ENCODE measurements at places on chromosomes 1 and 21.

DNA sequence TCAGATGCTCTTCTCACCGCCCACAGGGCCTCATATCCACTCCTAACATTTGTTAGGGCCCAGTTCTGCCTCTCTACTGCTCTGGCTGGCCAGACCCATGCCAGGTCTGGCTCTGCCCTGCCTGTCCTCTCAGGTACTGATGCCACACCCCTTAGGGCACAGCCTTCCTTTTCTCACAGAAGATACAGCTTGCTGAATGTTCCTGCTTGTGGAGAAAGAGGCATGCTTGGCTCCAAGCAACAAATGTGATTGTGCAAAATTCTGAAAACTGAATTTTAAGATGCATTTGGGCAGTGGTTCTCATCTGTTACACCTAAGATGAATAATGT, 178.1 kb downstream of the TGFBR3 start:
- DNase-seq = no peak

- peak; percentile 69 for DNase-seq
Measured at GRCh38 chr21:42763581-42764442, 110.4 kb downstream of the PDE9A start.

DNA sequence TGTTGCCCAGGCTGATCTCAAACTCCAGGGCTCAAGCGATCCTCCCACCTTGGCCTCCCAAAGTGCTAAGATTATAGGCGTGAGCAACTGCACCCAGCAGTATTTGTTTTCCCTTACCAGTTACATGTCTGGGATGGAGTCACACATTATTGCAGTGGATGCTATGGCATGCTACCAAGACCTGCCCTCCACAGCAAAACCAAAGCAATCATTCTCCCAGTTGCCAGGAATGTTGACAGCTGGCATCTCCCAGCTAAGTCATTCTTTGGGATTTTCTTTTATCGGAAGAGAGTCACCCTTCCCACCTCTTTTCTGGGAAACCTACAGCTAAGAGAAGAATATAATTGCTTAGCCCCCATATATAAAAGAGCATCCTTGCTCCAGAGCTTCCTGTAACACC, 49.4 kb upstream of the RGS7 start:
- no peak for DNase-seq

DNA sequence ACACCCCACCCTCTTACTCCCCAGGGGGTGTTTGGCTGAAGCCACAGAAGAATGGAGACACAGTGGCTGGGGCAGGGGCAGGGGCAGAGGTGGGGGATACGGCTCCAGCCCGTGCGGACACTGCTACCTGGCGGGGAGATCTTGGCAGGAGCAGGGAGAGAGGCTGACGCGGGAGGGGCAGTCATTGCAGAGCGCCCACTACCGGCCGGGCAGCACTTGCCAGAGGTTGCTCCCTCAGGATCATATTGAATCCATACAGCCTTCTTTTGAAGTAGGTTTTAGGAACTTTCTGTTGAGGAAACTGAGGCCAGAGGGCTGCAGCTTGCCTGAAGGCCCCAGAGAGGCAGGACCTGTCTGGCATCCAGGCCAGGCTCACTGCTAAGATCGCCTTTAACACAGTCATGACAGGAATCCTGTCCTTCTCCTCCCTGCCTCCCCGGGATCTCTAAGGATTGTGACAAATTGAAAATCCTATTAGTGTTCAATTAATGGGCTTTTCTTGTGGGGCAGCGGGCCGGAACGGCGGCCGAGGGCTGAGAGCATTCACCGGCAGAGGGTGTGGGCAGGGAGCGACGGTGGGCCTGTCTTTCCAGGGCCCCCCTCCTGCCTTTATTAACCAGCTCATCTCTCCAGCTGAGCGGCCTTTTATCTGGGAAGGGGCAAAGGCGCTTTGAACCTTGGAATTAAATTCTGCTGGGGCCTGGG, 65.5 kb upstream of the WNT4 start:
- no peak for DNase-seq

GRCh38 chr1:20153000-20153418, 13.9 kb downstream of the PLA2G2F start:
- peak; percentile 13 for DNase-seq

DNA sequence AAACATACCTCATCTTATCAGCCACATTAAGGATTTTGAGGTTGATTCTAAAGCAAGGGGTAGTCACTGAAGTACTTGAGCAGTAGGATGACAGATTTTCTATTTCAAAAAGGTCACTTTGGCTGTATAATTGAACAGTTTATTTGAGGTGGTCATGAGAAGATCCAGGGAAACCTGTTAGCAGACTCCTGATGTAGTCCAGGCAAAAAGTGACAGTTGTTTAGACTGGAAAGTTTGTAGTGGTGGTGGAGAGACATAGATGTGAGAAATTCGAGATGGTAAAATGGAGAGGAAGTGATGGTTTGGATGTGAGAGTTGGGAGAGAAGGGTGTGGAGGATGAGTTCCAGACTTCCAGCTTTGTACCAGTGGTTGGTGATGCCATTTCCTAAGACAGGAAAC, 7.5 kb downstream of the FAM163A start:
- DNase-seq = no peak

GRCh38 chr21:45800339-45801080, 157.0 kb downstream of the PCBP3 start:
- DNase-seq = no peak

GRCh38 chr1:225228871-225229303, 199.0 kb downstream of the LBR start:
- DNase-seq = no peak

DNA sequence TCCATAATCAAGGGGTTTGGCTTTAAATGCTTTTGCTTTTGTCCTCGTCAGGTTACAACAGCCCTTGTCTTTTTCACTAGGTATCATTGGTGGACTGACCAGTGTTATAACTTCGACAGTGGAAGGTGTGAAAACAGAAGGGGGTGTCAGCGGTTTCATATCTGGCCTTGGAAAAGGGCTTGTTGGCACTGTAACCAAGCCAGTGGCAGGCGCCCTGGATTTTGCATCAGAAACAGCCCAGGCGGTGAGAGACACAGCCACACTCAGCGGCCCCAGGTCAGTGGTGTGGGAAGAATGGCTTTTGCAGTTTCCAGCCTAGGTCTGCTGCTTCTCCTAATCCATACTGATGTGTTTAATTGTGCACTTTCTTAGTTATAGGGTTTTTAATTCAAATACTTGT, 157.9 kb downstream of the DHRS3 start:
- DNase-seq = no peak

GRCh38 chr1:91777630-91778300, 108.2 kb downstream of the TGFBR3 start:
- DNase-seq = no peak

DNA sequence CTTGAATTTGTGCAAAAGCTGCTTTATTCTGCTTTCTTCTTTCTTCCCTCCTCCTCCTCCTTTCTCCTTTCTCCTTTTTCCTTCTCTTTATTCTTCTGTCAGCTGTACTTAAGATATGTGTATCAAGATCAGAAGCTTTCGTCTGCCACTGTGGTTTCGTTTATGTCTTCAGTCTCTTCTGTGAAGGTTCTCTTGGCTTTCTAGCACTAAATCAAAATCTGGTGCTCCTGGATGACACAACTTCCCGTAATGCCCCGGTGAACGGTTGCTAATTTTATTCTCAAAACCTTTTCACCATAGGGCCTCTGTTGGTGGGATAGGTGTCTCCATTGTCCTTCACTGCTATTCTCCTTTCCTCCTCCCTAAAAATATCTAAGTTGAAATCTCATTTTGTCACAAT, 5.0 kb downstream of the ATF6 start:
- no peak for DNase-seq

GRCh38 chr21:45923146-45923545, 58.4 kb upstream of the COL6A1 start:
- peak; percentile 43 for DNase-seq

GRCh38 chr1:205147191-205147835, 25.5 kb upstream of the RBBP5 start:
- no peak for DNase-seq

- DNase-seq = no peak
Measured at GRCh38 chr1:219880765-219881457, 47.4 kb downstream of the SLC30A10 start.

- DNase-seq = no peak
Measured at GRCh38 chr1:63643926-63644325, 50.7 kb downstream of the PGM1 start.

- no peak for DNase-seq
Measured at GRCh38 chr1:10779201-10779600, 17.2 kb downstream of the CASZ1 start.

DNA sequence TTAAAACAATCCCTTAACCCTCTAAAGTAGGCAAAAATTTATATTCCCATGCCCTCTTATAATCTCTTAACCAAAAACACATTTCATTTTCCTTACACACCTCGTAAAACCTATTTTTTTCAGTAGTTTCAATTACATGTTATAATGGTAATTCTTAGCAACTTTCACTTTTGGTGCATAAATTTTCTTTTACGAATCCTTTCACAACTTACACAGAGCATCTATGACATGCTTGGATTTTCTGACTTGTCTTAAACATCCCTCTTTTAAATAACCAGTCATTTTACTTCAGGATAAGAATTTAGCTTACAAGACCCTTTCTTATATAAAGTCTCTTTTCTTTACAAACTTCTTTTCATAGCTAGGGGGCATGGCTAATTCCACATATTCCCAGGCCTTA, 8.9 kb upstream of the MRPL55 start:
- DNase-seq = no peak

DNA sequence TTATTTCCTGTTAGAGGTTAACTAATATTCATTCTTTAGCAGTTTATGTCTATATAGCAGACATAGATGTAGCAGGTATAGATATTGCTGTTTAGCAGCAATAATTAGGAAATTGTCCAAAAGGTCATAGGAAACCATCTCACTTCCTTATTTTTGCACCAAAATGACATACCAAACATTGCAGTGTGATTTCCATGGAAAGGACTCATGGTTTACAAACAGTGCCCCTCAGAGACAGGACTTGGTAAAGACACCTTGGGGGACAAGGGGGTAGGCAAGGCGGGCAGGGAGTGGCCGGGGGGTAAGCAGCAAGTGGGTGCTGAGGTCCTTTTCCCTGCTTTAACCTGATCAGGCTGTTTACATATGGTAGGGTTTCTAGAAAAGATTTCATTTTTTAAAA, 30.5 kb downstream of the BATF3 start:
- peak; percentile 79 for DNase-seq

DNA sequence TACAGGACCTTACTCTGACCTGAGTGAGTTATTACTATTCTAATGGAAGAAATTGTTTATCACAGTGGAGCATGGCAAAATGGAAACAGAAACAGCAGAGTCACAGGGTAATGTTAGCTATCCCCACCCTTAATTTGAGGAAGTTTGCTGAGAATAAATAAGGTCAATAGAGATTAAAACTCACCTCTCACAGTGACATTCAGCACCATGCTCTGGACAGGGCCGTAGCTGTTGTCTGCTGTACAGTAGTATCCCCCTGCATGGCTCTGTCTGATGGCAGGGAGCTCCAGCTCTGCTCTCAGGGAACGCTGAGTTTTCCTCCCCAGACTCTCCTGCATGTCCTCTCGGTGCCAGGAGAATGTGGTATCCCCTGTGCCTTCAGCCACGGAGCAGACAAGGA, 11.9 kb downstream of the FCRL4 start:
- DNase-seq = no peak

DNA sequence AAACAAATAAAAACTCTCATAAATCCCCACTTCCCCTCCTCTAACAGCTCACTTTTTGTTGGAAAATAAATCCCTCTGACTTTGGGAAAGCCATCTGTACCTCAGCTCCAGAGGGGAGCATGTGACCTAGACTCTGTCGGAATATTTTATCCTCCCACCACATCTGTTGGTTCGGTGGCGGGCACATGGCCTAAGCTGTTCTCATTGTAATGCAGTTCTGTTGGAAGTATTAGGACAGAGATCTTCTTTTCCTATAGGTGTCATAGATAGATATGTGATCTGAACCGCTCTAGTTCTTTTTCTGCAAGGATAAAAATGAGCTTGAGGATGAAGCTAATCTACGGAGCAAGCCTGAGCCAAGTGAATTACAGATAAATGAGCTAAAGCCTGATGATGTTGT, 50.5 kb upstream of the EPS8L3 start:
- DNase-seq = no peak

GRCh38 chr1:61607448-61607847, 117.5 kb downstream of the TM2D1 start:
- DNase-seq = no peak

GRCh38 chr1:181023265-181024057, 791 bp upstream of the STX6 start:
- no peak for DNase-seq

- no peak for DNase-seq
Measured at GRCh38 chr21:25243808-25244207, 363.5 kb downstream of the MRPL39 start.

DNA sequence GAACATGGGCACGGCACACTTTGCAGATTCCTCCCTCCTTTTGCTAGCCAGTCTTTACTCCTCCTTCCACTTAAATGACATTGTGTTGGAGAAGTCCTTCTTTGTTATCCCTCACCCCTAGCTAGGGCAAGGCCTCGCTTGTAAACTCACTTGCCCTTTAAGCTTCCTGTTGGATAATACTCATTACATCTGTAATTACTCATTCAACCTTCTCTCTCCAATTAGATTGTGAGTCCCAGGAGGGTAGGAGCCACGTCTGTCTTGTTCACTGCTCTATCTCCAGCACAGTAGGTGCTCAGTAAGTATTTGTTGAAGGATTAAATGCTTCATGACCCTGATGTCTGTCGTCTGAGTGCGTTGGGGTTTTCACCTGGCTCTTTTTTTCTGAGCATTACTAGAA, 98.7 kb upstream of the USP24 start:
- no peak for DNase-seq

GRCh38 chr1:51264451-51264850, 28.4 kb downstream of the RNF11 start:
- DNase-seq = no peak

DNA sequence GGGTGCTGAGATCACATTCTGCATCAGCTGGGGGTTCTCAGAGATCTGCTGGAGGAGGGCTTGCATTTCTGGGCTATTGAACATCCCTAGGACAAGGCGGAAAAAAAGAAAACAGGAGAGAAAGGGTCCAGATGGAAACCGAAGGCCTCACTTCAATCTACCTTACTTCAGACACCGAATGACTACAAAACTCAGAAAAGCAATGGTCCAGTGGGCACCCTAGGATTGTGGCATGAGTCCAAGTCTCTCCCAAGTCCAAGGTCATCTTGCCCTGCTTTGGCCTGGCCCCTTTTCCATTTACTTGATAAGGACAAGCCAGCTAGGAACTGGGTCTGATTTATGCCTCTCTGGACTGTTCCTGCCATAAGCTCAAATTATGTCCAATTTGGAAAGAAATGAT, 10.8 kb downstream of the UBQLN4 start:
- no peak for DNase-seq

Measured in inflammatory macrophage treated with lipopolysaccharide for 1 hour (primary cell).